Epithelial cell of esophagus (primary cell): ENCODE measurements at places on chromosomes 4 and X.

- DNase-seq: no peak
These were observed 29.5 kb upstream of the GPR78 start for GRCh38 chr4:8550691-8551090.

DNA sequence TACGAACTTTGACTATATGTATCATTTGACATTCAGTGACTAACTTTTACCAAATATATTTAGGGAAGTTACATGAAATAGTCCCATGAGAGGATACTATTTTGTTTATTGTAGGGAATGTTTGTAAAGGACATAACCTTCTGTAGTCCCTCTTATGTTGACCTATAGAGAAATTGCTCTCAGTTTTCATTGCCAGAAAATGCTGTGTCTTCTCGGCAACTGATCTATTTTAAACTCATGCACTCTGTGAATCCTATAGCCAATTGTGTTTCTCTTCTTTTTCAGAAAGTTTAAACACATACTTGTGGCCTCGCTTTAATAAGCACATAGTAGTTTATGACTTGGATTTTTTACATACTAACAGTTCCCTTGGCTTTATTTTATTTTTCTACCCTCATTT lies 38.2 kb downstream of the DMP1 start:
- DNase-seq: no peak

DNA sequence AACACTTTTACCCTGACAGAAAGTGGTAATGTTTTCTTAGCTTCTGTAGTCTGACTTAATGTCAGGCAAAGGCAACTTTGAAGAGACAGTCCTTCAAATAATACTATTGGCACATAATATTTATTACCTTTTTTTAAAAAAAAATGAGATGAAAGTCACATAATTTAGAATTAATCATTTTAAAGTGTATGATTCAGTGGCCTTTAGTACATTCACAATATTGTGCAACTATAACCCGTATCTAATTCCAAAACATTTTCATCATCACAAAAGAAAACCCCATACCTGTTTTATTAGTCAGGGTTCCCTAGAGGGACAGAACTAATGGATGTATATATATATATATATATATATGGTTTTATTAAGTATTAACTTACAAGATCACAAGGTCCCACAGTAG lies 94.8 kb upstream of the TEX13A start:
- DNase-seq: peak; percentile 68

DNA sequence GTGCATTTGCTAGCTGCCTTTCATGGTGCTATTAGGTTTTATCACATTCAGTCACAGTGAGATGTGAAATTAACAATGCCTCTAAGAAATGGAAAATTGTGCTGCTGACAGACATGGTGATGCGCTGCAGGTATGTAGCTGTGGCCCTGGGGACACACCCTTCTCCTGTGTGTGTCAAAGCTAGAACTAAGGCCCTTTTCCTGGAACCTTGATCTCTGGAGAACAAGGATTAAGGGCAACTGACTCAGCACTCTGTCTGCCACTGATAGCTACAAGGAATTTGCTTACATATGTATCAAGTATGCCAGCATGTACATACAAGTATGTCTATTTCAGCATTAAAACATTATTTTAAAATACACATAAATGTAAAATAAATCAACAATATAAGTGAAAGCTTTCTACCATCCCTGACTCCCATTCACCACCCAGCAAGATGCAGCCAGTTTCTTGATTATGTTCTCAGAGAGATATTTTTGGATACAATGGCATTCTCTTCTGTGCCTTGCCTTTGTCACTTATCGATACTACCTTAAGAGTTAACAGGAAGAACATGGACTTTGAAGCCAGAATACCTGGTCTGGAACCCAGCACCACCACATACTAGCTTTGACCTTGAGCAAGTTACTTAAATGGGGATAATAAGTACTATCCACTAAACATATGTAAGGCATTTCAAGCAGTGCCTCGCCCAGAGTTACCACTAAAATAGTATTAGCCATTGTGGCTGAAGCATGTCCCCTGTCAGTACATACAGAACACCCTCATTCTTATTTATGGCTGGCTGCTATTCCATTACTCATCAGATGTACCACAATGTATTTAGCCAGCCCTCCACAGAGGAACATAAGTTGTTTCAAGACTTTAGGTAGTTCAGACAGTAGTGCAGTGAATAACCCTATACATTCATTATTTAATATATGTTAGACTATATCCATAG lies 68.5 kb downstream of the NPNT start:
- DNase-seq: peak; percentile 96

DNA sequence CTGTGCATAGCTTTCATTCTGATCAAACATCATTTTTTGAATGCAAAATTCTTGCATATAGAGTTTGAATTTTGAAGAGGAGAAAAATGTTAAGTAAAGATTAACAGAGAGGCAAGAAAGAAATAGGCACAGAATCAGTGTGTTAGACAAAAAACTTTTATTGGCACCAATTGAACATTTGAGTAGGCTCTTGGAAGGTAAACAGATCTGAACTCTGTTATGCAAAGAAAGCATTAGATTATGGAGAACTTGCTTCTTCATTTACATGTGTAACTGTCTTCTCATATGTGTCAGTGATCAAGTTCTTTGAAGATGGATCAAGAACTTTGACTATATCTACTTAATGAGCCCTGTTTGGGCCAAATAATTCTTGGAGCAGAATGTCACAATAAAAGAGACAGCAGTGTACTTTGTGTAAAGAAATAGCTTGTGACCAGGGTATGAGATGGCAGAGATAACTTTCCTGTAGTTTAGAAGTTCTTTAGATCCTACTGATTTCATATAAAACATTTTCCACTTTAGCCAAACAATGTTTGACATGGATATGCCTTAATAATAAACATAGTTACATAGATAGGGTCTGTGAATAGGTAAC lies 61.3 kb downstream of the LIMCH1 start:
- DNase-seq: no peak

GRCh38 chrX:120453985-120454384 lies 15.1 kb downstream of the LAMP2 start:
- DNase-seq: peak; percentile 56
